ENCODE measurements at places on chromosomes 13 and 19.

DNA sequence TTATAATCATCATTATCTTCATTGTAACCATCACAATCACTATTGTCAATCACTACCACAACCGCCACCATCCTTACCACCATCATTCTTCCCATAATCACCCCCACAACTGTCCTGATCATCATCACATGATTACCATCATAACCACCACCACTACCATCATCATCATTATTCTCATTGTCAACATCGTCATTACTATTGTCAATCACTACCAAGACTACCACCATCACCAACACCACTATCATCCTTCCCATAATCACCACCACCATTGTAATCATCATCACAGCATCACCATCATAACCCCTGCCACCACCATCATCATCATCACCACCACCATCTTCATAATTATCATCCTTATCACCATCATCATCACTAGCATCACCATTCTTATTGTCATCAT lies 55.2 kb downstream of the MBD3L1 start:
- DNase-seq, result no peak

DNA sequence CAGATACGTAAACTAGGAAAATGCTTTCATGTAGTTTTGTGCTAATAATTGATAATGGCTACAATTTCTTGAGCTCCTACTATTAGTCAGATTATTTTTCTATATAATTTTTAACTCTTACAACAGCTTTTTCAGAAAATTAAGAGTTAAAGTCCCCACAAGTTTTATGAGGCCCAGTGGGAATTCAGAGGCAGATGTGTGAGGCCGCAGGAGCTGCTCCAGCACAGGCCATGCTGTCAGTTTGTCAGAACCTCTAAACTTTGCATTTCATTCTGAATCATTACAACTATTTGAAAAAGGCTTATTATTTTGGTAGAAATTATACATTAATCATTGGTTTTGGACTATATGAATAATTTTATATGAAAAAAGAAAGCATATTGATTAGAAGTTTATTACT lies 370.8 kb downstream of the MYO16 start:
- no peak for DNase-seq

DNA sequence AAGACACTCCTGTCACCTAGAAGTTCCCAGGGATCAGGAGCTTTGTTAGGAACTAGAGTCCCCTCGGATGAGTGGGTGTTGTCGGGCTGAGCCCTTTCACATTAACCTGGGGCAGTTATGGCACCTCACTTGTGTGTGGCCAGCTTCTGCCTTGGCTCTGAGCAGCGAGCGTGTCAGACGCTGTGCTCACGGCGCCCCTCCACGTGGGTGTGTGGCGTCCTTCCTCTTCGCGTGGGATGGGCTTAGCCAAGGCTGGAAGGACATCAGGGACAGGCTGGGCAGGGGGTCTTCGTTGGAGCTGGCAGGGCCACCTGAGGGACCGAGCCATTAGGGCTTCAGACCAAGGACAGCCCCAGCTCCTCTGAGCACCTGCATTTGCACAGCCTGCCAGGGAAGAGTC lies 23.4 kb downstream of the DOT1L start:
- no peak for DNase-seq

- no peak for DNase-seq
Observed at GRCh38 chr19:33644284-33644836, 22.6 kb downstream of the CHST8 start.

DNA sequence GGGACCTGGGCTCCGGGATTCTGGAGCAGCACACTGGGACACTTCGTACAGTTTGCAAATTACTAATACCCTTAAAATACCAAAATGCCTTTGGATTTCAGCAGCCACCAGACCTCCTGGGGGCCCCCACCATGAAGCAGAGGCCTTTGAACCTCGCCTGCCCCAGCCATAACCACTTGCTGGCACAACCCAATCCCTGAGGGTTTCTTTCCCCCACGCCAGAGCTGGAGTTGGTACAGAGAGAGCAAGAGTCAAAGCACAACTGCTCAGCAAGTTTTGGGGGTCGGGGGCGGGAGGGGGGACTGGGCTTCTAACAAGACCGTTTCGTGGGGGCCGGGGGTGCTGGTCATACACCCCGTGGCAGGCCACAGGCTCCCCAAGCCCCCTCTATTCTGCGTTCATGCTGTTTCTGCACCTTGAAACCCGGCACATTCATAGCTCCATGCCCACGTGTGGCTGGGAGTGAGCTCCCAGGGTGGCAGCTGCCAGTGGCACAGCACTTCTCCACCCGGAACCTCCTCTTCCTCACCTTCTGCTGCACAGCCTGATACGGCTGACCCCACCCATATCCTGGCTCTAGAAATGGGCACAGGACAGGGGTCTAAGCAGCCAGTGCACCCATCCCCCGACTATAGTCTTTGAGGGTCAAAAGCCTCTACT lies 17.1 kb downstream of the PLEKHF1 start:
- no peak for DNase-seq

Data from stimulated activated CD8-positive, alpha-beta memory T cell treated with anti-CD3 and anti-CD28 coated beads, Interleukin-7, amount 100 ng/mL, for 24 hours (primary cell).